ENCODE measurements at places on chromosomes 11 and 22. TPM values are rescaled to one million over a fixed set of nuclear protein-coding genes. Genes with fewer than 3 reads are reported as not detected.

The HORMAD2 gene
- total RNA-seq = not detected

The WNT7B gene
- not detected for total RNA-seq

The CSRP3 gene
- total RNA-seq = 360 TPM

The F2 gene
- total RNA-seq = 0.52 TPM

The BRMS1 gene
- total RNA-seq = 28.2 TPM

The RASSF10 gene
- total RNA-seq = 0.52 TPM

The ARHGAP32 gene
- 23.5 TPM for total RNA-seq

The CALCB gene
- total RNA-seq = not detected

The GLB1L2 gene
- total RNA-seq = 1.0 TPM

The FIBP gene
- total RNA-seq = 110 TPM

The LRP4 gene
- total RNA-seq = 8.9 TPM

The GGT1 gene
- total RNA-seq = 0.52 TPM

The EIF3D gene
- total RNA-seq = 294 TPM

The PATE2 gene
- total RNA-seq = not detected

The NNMT gene
- total RNA-seq = 87.2 TPM

The OSBP2 gene
- total RNA-seq = 4.7 TPM

The PIK3IP1 gene
- total RNA-seq = 6.3 TPM

The CRACR2B gene
- total RNA-seq = 5.7 TPM

The MRPL23 gene
- 12.0 TPM for total RNA-seq

The MUC5AC gene
- total RNA-seq = under 0.01 TPM

The SERGEF gene
- total RNA-seq = 16.2 TPM

The CARD18 gene
- total RNA-seq = not detected

The APLNR gene
- total RNA-seq = 74.6 TPM

The FAM227A gene
- total RNA-seq = 0.52 TPM

The OR52I1 gene
- not detected for total RNA-seq

The PHF21A gene
- total RNA-seq = 16.2 TPM

The UBQLNL gene
- total RNA-seq = under 0.01 TPM

The MICAL2 gene
- total RNA-seq = 35.5 TPM

The PARVB gene
- total RNA-seq = 11.0 TPM

The ATG2A gene
- 3.1 TPM for total RNA-seq

The SCUBE1 gene
- total RNA-seq = under 0.01 TPM

The GRAMD1B gene
- 8.9 TPM for total RNA-seq

The MAP4K2 gene
- 2.6 TPM for total RNA-seq

The NCR3LG1 gene
- 0.52 TPM for total RNA-seq

The ARHGAP42 gene
- total RNA-seq = 23.5 TPM

The PTPN5 gene
- total RNA-seq = not detected

The ASCL2 gene
- not detected for total RNA-seq

The ZP1 gene
- not detected for total RNA-seq

The PRG3 gene
- total RNA-seq = 2.6 TPM

The SCYL1 gene
- 36.0 TPM for total RNA-seq

The OR10A2 gene
- not detected for total RNA-seq

The OR56B4 gene
- total RNA-seq = not detected

The OR52E8 gene
- total RNA-seq = not detected

The TRIM64 gene
- not detected for total RNA-seq

The LARGE1 gene
- total RNA-seq = 12.5 TPM

The CRELD2 gene
- 13.0 TPM for total RNA-seq

The HPS4 gene
- 20.9 TPM for total RNA-seq

The OR2AG2 gene
- total RNA-seq = not detected
